Activated CD4-positive, alpha-beta T cell treated with anti-CD3 and anti-CD28 coated beads for 36 hours (primary cell): ENCODE measurements at places on chromosomes 7 and 10.

DNA sequence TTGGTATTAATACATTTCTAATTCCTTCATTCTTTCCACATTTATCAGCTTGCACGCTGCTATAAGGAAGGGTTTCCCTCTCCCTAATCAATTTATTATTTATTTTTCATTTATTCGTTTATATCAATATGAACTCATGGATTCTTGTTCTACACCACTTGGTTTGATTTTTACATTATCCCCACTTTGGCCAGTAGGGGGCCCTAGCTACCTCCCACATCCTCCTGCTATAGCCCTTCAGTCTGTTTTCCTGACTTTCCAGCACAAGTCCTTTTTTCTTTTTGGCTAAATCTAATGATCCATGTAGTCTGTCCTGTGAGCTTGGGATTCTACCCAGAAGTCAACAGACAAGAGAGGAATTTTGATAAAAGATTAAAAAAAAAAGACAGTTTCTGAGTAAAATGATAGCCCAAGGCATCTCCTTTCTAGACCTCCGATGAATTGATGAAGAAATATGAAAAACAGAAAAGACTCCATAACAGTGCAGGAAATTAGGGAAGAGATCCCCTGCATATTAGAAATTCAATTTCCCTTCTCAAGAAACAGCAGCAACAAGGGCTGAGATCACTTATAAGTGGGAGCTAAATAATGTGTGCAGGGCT is 47.7 kb downstream of the LYZL2 start:
- DNase-seq = peak; percentile 49

GRCh38 chr10:129796710-129797420 is 167.2 kb downstream of the EBF3 start:
- DNase-seq = no peak

GRCh38 chr10:113663908-113664307 is at the start of gene NRAP:
NRAP (minus strand) TSS chr10:113664041; CDS start chr10:113663882, 159 bp downstream.
- no peak for DNase-seq

DNA sequence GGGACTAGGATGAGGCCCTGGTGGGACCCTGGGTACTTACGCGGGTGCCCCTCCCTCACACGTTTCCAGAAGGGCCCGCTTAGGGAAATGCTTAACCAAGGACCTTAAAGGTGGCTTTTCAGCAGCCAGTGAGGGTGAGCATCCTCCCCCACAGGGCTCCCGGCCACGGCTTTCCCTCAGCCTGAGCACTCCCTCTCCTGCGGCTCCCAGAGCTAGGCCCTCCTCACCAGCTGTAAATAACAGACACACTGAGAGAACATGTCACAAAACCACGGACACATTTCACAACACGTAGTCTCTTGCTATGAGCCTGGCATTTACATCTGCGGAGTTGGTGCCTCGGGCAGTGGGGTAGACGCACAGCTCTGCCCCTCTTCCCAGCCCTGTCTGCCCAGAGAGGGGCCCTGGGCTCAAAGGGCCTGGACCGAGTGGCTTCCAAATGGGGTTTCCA is 25.2 kb downstream of the GRID1 start:
- peak; percentile 1 for DNase-seq

GRCh38 chr10:98924526-98924925 is 311.1 kb downstream of the HPSE2 start:
- DNase-seq = no peak

- peak; percentile 85 for DNase-seq
Observed at GRCh38 chr7:137656227-137656849, 190.4 kb downstream of the DGKI start.

GRCh38 chr7:1087465-1087814 is 473 bp upstream of the GPER1 start:
- DNase-seq = no peak

DNA sequence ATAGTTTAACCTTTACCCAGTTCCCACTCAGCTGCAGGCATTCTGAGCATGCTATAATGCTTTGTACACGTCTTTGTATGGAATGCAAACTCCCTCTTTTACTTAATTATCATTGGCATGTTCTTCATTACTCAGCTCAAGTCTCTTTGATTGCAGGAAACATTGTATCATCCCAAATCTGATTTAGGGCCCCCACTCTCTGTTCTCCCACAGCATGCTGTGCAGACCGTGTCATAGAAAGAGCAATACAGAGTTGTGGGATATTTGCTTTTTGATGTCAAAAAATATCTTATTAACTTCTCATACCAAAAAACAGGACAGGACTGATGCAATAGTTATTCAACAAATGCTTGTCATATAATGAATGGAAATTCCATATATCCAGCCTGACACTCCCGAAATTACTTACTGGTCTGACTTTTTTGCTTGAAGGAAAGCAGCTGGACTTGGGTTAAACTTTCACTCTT is 1081.5 kb upstream of the C7orf33 start:
- no peak for DNase-seq

DNA sequence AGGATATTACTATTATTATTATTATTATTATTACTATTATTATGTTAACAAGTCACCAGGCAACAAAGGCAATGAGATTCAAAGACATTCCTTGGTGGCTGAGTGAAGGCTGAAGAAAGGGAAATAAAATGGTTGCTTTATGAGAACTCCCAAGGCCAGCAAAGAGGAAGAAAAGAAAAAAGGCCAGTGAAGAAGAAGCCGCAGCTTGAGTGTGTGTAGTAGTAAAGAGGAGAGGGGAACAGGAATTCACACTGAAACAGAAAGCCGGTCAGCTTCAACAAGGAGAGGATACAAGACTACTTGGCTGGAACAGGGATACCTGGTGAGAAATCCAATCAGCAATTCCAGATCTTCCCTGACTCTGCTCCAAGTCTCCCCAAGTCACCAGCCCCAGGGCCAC is 42.4 kb downstream of the PLXNA4 start:
- DNase-seq = no peak
